ENCODE measurements at places on chromosomes 5 and 9.

DNA sequence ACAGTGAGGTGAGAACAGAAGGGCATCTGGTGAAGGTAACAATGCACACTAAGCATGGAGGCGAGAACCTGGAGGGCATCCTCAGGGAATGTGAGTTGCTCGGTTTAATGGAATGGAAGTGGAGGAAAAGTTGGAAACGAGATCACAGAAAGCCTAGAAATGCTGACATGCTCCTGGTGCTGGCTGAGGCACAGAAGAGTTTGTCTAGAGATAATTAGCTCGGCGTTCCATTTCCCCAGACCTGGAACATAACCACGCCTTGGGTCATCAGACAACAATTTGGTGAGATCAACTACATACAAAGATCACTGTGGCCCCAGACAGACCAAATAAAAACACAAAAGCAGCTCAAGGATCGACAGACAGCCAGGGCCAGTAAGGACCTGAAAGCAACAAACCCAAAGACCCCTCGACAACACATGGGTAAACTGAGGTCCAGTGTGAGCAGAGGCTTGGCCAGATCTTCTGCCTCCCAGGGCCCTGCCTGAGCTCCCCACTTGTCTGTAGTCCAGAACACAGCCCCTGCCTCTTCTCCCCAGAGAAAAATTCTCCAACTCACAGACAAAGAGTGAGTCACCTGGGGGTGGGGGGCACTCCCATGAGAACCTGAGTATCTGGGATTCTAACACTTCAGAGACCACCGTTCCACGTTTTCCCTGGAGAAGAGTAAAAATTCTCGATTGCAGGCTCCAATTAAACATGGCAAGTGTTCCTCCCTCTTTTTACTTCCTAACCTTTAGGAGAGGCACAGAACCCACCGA is 52.5 kb downstream of the SHB start:
- DNase-seq, result no peak

- DNase-seq, result peak; percentile 97
Measured at GRCh38 chr5:39194466-39195136, 24.8 kb downstream of the FYB1 start.

- DNase-seq, result no peak
Measured at GRCh38 chr5:14183187-14183939, 40.2 kb downstream of the TRIO start.

- DNase-seq, result no peak
Measured at GRCh38 chr9:95669253-95669652, 152.5 kb upstream of the PTCH1 start.

- no peak for DNase-seq
Measured at GRCh38 chr5:157369507-157369906, 90.5 kb upstream of the NIPAL4 start.

DNA sequence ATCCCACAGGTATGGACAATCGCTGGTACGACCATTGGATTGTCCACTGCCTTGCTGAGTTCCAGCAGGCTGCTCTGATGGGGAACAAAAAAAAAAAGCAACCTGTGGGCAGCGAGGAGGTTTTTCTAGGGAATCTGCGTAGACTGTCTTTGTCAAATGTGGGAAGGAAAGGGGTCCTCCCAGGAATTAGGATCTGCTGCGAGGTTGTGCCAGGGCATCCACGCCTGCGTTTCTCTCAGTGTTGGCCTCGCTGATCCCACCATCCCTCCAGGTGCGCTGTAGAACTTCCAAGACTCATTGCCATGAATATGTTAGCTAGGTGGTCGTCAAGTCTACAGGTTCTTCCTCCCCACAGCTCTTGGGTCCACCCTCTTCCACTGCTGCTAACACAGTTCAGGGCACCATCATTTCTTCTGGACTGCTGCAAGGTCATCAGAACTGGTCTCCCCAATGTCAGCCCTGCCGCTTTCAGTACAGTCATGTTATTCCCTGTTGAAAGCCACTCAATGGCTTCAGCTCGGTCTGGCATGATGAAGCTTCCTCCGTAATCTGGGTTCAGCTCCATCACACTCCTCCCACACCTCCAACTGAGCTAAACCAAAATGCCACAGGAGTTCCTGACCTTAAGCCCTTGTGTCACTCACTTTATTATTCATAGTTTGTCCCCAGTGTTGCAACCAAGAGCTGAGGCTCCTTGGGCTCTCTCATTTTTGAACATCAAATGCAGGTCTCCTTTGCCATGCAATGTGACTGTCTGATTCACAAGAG is 79.5 kb upstream of the DMRT1 start:
- no peak for DNase-seq

DNA sequence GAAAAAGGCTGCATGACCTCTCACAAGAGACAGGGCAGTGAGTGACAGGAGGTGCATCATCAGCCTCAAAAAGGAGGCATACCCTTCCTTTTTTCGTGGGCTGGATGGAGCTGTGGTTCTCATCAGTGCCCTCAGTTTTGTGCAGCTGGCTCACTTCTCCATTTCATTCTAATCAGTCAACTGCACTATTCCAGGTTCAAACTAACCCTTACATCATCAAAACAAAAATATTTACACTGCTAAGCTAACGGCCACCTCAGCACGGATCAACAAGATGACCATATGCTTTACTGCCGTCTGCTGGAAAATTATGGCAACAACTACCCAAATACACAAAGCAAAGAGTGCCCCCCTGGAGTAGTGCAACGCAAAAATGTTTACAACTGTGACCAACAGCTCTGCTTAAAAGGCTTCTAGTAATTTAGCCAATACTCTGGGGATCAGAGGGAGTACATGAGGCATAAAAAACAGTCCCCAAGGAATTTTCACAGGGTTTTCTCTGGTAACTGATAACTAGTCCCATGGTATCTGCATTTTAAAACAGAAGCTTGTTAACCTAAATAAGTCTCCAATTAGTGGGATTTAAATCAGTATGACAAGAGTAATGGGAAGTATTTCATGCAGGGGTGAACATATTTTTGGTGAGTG is 10.8 kb downstream of the KCNV2 start:
- DNase-seq, result peak; percentile 72

- peak; percentile 29 for DNase-seq
Measured at GRCh38 chr5:92508271-92508670, 1072.7 kb downstream of the NR2F1-AS1 start.

DNA sequence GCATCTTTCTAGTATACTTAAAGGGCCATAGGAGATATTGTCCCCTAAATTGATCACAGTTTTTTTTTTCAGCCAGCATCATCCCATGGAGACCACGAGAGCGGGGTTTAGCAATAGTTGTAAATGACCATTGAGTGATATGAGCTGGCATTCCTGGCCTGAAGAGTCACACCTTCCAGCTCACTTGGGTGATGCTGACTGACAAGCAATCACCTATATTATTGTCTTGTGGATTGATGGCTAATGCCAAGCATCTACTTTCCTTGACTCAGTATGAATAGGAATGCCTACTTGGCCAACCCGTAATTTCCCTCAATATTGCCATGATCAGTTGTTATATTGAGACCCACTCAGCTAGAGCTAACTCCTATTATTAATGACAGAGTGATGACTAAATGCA is 70.5 kb downstream of the ADAMTSL1 start:
- peak; percentile 36 for DNase-seq

GRCh38 chr9:107453479-107453878 is 36.1 kb downstream of the KLF4 start:
- DNase-seq, result no peak

DNA sequence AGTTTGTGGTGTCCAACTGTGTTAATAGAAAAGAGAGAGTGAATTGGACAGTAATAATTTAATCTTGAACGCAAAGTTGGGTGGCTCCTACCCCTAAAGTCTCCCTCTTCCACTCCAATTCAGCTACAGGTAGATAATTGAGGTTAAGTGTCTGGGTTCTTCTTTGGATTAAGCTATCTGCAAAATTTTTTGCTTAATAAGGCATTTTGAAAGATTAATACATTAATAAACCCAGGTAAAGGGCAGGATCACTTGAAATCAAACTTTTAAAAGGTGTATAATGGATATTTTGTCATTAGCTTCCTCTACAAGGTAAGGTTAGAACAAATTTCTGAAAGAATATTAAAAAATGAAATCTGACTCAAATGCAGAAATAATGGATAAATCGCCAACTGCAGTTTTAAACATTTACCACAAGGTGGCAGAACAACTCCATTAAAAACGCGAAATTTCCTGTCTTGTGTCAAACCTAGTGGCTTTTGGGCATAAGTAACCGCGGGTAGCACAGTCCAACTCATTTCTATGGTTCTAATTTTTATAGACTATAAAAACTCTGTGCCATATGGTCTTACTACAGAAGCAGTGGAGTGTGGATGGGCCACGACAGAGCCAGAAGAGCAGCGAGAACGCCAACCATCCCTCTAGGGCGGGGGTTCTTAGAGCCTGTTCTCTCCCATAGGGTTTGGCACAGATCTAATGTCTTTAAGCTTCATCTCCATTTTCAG is 276.5 kb downstream of the ARHGEF28 start:
- peak; percentile 54 for DNase-seq

- DNase-seq, result no peak
Measured at GRCh38 chr9:108857572-108857971, 1.8 kb upstream of the ACTL7B start.

DNA sequence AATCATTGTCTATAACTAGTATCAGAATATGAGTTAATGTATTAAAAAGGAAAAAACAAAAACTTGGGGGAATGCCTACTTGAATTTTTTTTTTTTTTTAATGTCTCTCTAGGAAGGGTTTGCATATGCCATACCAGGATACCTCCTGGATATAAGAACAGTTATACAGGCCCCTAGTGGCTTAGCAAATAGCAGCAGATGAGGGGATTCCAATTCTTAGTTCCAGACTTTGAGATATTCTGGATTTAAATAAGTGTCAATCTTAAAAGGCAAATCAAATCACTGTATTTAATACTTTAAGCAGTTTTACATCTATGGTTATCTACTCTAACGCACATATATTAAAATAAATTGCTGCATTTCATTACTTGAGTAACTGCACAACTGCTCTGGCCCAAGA is 1055.5 kb upstream of the DMAC1 start:
- DNase-seq, result peak; percentile 30

GRCh38 chr5:96880444-96881164 is 4.3 kb downstream of the ERAP2 start:
- DNase-seq, result peak; percentile 96

DNA sequence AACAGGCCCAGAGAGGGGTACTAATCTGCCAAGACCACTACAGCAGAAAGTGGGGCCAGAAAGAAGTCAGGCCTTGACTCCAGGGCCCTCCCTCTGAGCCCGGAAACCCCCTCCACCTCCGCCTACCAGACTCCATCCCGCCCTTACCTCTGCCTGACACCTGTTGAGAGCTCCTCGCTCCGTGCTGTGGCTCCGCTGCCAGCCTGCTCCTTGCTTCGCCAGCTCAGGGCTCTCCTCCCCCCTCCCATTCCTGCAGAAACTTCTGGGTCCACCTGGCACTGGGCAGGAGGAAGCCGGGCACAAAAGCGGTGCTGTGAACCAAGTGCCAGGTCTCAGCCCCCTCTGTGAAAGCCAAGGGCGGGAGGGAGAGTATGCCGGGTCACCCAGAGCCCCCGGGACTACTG is 6.4 kb upstream of the ST6GALNAC6 start:
- DNase-seq, result no peak

DNA sequence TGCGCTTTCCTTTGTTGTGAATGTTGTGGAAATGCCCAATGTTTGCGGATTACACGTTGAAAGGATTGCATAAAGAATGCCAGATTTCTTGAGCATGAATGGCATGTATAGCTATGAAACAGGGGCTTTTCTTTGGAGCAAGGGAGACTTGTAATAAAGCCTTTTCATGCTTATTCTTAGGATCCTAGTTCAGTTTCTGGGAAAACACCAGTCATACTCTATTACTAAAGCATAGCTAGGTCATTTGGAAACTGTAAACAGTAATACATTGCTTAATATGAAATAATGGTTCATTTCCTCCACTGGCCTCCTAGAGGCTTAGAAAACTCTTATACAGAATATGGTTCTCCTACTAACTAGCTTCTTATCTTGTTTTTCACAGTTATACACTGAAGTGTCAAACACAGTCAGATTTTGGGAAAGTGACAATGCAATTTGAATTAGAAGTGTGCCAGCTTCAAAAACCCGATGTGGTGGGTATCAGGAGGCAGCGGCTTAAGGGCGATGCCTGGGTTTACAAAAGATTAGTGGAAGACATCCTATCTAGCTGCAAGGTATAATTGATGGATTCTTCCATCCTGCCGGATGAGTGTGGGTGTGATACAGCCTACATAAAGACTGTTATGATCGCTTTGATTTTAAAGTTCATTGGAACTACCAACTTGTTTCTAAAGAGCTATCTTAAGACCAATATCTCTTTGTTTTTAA is 104.2 kb downstream of the MELK start:
- DNase-seq, result no peak

GRCh38 chr9:133994353-133995011 is 2.4 kb upstream of the VAV2 start:
- peak; percentile 38 for DNase-seq

DNA sequence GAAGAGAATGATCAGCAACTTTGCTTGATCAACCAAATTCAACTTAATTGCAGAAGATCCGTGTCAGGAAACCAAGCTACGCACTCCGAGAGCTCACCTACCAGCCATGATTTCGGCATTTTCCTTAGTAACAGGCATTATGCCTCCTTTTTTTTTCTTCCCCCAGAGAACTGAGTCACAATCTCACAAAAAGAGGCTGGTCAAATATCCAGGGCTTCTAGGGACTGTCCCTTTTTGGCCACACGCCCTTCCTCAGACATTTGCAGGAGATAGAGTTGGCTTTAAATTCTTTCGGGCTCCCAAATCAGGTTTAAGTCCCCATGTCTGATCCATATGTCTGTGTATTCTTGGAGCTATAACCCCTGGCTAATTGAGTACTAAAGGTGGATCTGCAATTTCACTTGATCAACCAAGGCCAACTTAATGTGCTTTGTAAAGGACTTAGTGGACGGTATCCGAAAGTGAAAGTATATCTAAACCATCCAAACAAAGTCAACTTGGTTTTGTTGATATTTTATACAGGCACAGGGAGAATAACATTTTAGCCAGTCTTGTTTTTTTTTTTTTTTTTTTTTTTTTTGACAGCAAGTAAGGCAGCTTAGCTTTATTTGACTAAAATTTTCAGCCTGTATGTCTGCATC is 100.8 kb upstream of the TBCA start:
- no peak for DNase-seq

DNA sequence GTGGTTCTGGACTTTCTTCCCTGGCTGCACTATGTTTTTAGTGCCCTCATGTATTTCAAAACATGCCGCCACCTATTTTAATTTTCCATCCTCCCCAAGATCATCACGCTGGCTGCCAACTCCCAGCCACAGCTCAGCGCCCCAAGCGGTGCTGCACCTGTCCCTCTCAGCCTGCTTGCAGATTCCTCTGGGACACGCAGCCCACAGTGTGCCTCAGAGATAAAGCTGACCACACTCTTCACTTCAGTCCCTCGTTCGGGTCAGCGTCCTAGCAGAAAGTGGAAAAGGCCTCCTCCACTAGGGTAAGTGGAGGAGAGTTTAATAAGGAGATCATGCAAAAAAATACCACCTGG is 56.2 kb upstream of the CKS2 start:
- DNase-seq, result no peak

DNA sequence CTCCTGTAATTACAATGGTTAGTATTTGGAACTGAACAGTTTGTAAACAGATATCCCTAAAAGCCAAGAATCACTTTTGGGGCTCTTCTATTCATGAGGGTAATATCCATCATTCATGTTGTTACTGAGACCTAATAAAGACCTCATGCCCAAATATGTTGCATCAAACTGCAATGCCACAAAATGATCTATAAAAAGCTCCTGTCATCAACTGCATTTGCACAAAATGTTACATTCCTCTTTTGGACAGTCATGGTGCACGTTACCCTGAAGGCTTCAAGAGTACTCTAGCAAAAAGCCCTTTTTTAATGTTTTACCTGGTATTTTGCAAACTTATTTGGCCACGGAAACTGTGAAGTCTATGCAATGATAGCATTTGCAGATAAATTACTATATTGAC is 14.2 kb upstream of the EQTN start:
- DNase-seq, result no peak

Measured in bronchial epithelial cell (primary cell).